ENCODE measurements at places on chromosomes 2 and 18.

DNA sequence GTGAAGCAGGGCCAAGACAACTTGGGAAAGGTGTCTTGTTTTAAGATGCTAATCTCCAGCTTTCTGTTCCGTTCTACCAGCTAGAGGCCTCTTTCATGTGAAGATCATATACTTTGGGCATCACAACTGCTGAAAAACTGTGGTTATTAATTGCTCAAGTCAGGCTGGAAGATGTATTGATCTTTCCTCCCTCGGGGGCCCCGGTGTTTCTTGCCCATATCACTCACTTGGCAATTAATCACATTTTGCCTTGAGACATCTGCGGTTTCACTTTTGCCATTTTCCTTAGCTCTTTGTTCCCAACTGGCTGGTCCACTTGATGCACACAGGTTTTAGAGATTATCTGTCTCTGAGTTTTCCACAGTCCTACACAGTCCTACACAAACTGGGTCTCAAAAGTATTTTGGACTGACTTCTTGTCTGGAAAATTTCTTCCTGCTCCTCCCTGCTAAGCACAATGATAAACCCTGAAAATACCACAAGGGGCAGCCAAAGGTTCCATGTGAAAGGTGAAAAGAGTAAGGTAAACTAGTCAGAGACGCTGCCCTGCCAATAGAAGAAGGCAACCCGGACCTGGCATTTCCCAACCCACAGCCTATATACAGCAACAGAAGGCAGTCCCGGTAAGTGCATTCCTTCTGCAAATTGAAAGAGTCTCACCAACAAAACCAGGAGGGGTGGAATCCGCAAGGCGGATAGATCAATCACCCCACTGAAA is 181.0 kb downstream of the AFF3 start:
- DNase-seq = no peak

DNA sequence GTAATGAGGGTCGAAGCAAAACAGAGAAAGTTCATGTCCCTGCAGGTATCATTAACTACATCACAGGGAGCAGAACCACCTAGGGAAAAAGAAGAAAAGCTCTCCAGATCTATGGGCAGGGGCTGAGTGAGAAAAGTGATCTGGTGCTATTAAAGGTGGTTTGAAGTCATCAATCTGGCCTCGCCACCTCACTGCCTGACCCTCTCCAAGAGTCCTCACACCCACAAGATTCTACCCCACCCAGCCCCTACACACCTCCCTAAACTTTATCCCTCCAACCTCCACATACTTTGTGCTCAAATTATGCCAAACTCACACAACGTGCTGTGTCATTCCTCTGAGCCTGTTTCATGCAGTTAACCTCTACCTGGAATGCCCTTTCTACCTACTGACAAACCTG is 2.2 kb downstream of the GALNT14 start:
- DNase-seq = peak; percentile 62

- no peak for DNase-seq
Observed at GRCh38 chr2:88296247-88296646, 126.1 kb downstream of the THNSL2 start.

DNA sequence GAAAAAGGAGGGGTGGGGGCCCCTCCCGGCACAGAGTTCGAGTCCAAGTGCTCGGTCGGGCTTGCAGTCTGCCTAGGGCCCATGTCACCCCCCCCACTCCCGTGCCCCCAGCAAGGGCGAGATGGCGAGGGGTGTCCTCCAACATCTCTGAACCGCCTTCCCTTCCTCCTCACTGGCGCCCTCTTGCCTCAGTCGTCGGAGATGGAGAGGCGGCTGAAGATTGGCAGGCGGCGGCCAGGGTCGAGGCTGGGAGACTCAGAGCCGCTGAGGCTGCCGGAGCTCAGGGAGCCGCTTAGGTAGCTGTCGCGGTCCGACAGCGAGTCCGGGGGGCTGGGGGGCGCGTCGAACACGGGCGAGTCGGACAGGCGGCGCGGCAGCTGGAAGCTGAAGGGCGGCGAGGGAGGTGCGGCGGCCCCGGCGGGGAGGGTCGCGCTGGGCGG is 2.3 kb downstream of the ZFP36L2 start:
- peak; percentile 79 for DNase-seq

DNA sequence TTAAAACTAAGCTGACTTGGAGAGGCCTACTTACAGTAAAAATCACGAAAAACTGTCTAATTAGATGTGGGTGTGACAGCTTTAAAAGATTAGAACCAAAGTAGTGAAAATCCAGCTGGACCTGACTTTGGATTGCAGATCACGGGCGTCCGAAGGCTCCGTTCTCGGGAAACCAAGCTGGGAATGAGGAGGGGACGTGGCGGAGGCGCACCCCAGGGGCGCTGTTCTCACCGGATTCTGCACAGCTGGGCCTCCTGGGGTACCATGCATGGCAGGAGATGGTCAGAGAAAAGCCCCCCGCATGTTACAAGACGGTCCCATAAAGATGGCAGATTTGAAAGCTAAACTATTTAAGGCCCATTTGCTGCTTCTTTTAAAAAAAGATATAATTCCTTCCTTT is 5.0 kb upstream of the OTOS start:
- DNase-seq = no peak

GRCh38 chr2:186918495-186918894 is 69.5 kb upstream of the ZSWIM2 start:
- DNase-seq = no peak

- no peak for DNase-seq
Observed at GRCh38 chr2:106607371-106607770, 120.2 kb downstream of the CD8B2 start.

GRCh38 chr2:60357996-60358395 is 195.5 kb downstream of the BCL11A start:
- DNase-seq = no peak

GRCh38 chr18:72336786-72337185 is 207.4 kb downstream of the CBLN2 start:
- no peak for DNase-seq

DNA sequence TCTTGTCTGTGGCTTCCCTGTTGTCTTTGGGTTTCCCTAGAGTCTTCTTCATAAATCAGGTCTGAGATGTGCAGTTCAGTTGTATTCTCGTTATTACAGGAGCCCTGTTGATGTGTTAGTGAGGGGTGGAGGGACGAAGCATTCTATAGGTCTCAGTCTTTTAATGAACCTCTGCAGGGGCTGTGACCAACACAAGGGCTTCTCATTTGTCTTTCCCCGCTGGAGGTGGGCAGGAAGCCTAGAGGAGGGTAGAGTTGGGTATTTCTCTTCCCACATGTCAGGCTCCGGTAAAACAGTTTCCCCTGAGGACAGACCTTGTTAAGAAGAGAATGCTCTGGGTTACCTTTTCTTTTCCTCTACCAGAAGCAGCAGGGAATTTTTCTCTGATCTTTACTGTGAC is 31.2 kb downstream of the PROC start:
- no peak for DNase-seq

DNA sequence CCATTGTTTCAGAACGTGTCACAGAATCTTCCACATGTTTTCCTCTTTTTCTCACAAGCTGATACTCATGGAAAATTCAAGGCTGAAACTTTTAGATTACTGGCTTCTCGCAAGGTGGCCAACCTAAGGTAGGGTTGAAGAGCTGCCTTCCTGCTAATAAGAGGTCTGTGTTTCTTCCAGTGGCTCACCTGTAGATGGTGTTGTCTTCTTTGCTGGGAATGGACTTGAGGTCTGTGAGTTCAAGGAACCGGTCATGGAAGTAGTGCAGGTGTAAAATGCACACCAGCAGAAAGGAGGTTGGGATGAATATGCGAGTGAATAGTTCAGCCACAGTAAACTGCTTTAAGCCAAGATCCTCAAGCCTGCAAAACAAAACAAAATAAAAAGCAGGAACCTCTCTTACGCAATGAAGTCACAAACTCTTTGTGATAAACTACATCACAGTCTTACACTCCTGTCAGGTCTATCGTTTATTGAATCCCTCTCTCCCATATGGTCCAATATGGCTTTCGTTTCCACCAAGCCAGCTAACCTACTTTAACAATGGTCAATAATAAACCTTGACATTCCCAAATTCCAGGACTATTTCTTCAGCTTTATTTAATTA is 258.9 kb downstream of the NAPG start:
- no peak for DNase-seq

GRCh38 chr2:44778221-44778654 is 163.3 kb upstream of the SIX3 start:
- DNase-seq = no peak

- DNase-seq = no peak
Observed at GRCh38 chr18:57931038-57931437, 113.0 kb upstream of the NEDD4L start.

DNA sequence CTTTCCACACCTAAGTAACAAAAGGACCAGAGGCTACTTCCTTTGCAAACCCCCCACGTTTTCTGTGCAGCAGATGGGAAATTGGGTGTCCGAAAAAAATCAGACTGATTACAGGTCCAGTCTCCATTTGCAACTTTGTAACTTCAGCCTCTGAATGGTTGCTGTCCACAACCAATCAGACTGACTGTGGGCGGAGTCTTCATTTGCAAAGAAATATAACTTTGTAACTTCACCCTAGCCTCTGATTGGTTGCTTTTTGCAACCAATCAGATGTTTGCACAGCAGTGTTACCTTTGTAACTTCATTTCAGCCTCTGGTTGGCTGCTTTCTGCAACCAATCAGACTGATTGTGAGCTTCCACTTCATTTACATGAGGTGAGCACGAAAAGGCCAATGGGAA is 27.8 kb upstream of the CACNB4 start:
- DNase-seq = no peak

GRCh38 chr2:198883604-198884003 is 574.1 kb downstream of the SATB2 start:
- DNase-seq = no peak

DNA sequence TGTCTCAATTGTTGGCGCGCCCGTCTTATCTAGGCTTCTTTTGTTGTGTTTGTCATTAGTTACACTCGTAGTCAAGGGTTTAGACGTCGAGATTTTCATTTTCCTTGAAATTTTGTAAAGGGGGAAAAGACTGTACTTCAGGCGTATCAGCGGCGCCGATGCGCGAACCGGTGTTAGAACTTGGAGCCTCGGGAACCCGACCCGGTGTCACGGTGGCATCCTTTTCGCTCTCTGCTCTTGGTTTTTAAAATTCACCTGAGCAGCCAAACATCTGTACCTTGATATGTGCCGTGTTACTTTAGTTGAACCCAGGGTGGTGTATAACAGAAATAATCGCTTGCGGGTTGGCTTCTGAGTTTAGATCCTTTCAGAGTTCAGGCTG is 643 bp downstream of the RMC1 start:
- DNase-seq = peak; percentile 44

GRCh38 chr2:235606004-235606715 is 112.3 kb downstream of the AGAP1 start:
- no peak for DNase-seq

DNA sequence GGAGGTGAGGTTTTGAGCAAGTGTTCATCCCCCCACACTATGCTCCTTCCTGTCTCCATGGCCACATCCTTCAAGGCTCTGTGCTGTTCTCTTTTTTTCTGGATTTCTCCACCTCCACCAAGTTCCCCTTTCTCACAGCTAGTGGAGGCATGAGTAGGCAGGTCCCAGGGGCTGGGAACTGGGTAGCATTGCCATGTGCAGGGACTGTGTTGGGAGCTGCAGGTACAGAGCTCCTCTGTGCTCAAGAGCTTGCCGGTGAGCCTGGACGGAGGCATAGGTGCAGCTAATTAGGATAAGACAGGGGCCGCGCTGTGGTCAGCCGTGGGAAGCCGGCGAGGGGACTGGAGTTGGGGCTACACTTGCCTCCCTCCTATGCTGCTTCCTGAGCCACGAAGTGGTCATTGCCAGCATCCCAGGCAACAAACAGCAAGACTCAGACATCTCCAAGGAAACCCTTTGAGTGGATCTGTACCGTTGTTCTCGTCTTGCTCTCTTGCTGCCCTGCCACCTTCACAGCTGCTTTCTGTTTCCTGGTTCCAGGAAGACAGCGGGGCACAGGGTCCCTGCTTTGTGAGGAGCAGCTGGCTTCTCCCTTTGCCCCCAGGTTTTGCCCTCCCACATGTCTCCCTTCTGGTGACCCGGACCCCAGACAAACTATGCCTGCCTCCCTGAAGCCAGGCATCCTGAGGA is 36.9 kb downstream of the ATOH8 start:
- DNase-seq = peak; percentile 71
